ENCODE measurements at places on chromosomes 13 and 19.

DNA sequence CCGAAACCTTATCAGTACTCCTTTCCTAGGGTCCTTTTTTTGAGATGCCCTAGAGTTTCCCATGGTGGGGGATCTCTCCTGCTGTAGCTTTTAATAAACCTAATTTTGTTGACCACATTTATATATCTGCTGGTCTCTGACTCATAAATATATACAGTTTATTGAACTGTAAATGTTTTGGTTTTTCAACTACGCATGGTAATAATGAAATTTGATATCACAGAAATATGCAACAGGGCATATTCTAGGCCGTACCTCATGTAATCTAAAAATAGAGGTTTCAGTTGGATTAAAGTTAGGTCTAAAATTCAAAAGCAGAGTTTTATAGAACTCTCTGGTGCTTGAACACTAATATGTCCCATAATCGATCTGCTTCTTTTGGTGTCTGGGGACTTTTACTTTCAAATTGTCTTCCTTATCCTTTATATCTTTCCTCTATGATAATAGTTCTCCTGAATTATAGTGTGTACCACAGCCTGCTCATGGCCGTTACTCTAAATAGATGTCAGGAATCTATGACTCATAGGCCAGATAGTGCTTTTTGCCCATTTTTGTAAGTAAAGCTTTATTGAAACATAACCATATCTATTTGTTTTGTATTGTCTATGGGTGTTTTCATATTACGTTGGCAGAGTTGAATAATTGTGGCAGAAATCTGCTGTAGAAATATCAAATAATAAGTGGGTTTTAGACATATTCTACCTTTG is 324.8 kb upstream of the PCDH9 start:
- no peak for DNase-seq

DNA sequence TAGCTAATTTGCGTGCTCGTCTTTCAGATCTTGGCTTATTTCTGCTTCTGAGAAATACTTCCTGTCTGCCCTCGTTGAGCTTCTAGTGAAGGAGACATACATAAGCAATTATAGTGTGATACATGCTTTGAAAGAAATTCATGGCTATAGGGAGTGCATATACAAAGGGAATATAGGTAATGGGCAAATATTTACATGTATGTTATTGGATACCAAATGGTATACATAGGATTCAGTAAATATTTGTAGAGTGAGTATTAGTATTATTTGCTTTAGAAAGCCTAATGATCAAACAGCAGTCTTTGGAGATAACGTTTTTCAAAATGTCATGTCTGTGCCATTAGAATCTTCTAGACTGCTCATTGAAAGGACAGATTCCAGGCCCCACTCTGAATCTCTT is 5.2 kb downstream of the BRCA2 start:
- DNase-seq = no peak

DNA sequence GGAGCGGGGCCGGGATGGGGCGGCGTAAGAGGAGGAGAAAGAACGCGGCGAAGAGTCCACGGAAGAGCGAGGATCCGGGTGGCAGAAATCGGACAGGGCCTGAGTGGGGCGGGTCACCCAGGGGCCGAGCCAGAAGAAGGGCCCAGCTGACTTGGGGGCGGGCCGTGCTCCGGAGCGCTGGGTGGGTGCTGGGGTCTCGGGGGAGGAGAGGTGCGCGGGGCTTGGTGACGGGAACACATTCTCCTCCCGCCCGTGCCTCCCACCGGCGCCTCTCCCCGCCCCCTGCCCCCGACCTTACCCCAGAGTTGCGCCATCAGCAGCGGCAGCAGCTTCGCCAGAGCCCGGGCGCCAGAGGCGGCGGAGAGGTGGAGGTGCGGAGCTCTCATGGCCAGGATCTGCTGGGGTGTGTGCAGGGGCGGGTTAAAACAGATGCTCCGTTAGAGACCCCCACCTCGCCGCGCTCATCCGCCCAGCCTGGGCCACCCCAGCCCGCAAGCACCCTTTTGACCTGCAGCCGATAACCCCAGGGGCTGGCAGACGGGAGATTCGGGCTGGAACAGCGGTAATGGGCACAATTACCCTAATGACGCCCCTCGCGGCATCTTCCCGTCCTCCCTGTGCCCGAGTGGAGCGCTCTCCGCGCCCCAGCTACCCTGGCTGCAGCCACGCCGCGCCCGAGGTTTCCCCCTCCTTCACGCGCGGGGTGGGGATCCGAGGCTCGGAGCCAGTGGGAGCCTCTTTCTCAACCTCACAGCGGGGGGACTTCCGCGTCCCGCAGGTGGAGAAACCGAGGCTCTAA is 565 bp downstream of the KLK10 start:
- DNase-seq = no peak

DNA sequence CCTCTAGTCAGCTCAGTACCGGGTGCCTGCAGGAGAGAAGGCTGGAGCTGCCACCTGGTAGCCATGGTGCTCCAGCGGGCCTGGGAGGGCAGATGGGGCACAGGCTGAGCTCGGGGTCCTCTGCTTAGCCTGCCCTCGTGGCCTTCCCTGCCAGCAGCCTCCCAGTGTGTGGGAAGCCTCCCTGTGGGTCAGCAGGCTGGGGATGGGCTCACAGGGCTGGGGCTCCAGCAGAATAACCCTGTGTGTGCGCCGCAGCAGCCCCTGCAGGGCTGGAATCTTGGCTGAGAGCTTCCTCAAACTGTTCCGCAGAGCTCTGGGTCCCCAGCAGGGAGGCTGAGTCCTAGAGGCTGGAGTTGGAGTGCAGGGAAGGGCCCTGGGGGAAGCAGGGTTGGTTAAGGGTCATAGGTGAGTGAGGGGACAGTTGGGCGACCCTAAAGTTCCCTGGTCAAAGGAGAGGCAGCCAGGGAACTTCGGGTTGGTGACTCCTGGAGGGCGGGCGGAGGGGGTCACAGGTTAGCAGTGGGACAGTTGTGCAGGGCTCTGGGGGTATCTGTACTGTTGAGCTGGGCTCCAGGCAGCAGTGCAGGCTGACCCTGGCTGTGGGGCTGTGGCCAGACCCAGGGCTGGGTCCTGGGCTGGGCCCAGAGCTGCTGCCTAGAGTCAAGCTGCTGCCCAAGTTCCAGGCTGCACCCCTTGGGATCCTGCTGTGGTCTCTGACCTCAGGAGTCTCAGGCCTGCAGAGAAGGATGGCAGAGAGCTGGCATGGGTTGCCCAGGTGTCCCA is 14.0 kb downstream of the ARHGAP33 start:
- DNase-seq = no peak

DNA sequence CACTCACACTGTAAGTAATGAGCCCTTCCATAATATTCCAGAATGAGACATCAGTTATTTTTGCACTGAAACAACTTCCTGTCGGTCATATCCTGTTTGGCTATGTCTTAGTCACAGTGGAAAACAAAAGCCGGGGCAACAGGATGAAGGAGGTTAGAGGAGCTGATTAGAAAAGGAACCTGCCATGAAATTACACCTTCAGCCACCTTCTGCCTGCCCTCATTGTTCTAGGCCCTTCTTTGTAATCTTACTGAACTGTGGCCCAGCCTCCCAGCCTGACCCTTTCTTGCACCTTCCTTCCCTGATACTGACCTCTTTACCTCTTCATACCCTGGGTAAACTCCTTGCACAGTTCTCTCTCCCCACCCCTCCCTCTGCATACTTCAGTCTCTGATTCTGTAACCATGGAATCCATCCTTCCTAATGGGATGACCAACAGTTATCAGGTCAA is 67.3 kb downstream of the DOCK9 start:
- DNase-seq = peak; percentile 49

DNA sequence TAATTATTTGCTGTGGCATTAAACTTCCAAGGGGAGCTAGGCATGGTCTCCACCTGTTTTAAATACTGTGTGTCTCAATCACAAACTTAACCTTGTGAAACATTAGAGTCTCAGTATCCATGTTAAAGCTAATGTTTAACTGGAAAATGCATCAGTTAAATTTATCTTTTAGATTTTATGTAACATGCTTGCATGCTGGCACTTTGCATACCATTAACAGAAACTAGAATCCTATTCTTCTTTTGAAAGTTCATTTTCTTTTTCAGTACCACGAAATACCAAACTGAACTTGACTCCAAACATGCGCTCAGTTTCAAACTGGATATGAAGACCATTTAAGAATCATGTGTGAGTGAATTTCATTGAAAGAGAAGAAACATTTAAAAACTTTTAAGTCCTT is 328.9 kb upstream of the SLC10A2 start:
- DNase-seq = no peak

All from activated CD4-positive, alpha-beta T cell treated with anti-CD3 and anti-CD28 coated beads for 48 hours (primary cell).